A673 (cell line): ENCODE measurements at places on chromosomes 5 and 9. TPM values are rescaled to one million over a fixed set of nuclear protein-coding genes. Genes with fewer than 3 reads are reported as not detected.

The FBXO38 gene
- total RNA-seq: 36.7 and 43.8 TPM in 2 replicates

The CATSPER3 gene
- total RNA-seq: 0.90 and 1.0 TPM in 2 replicates

The NXNL2 gene
- 1.3 TPM in 2 replicates for total RNA-seq

The FAM78A gene
- 0.84 and 1.7 TPM in 2 replicates for total RNA-seq

The PCDHGA4 gene
- 2.9 and 3.5 TPM in 2 replicates for total RNA-seq

The DBH gene
- total RNA-seq: not detected in 2 replicates

The MLANA gene
- total RNA-seq: not detected in 2 replicates

The ACOT12 gene
- not detected in 2 replicates for total RNA-seq

The S1PR3 gene
- total RNA-seq: 42.9 and 50.9 TPM in 2 replicates

The PTPN3 gene
- total RNA-seq: 1.0 and 1.1 TPM in 2 replicates

The CYLC2 gene
- total RNA-seq: not detected in 2 replicates

The SERF1B gene
- 49.9 and 55.2 TPM in 2 replicates for total RNA-seq

The PRSS3 gene
- not detected in 2 replicates for total RNA-seq

The MAT2B gene
- 49.9 and 50.3 TPM in 2 replicates for total RNA-seq

The SLC36A3 gene
- total RNA-seq: not detected in 2 replicates

The MYORG gene
- 7.8 and 7.9 TPM in 2 replicates for total RNA-seq

The PCDHGB4 gene
- 2.5 and 3.3 TPM in 2 replicates for total RNA-seq

The ZSWIM6 gene
- total RNA-seq: 43.9 and 47.3 TPM in 2 replicates

The BTNL3 gene
- not detected in 2 replicates for total RNA-seq

The PPIC gene
- total RNA-seq: not detected in 2 replicates

The EXOC3 gene
- total RNA-seq: 46.7 and 53.8 TPM in 2 replicates

The SLC6A7 gene
- total RNA-seq: not detected in 2 replicates

The DMRT2 gene
- not detected in 2 replicates for total RNA-seq

The SAXO1 gene
- not detected in 2 replicates for total RNA-seq

The COX7C gene
- total RNA-seq: 685 and 697 TPM in 2 replicates

The APBA1 gene
- 0.13 and 0.15 TPM in 2 replicates for total RNA-seq

The ABO gene
- not detected in 2 replicates for total RNA-seq

The ENTPD2 gene
- total RNA-seq: not detected in 2 replicates

The ADRA1B gene
- total RNA-seq: not detected in 2 replicates

The SNCB gene
- total RNA-seq: not detected in 2 replicates

The IFNA2 gene
- total RNA-seq: not detected in 2 replicates

The FOXD4L5 gene
- total RNA-seq: 0.13 and 0.20 TPM in 2 replicates

The GABRA6 gene
- total RNA-seq: not detected in 2 replicates

The PTPDC1 gene
- 3.5 and 5.1 TPM in 2 replicates for total RNA-seq

The NUTM2G gene
- not detected in 2 replicates for total RNA-seq

The DOK3 gene
- 13.1 and 15.0 TPM in 2 replicates for total RNA-seq

The FOXI1 gene
- not detected in 2 replicates for total RNA-seq

The PAEP gene
- not detected in 2 replicates for total RNA-seq

The PHF24 gene
- 0.11 and 0.13 TPM in 2 replicates for total RNA-seq

The FGF1 gene
- 0.71 and 2.3 TPM in 2 replicates for total RNA-seq

The TMOD1 gene
- 0.09 and 0.24 TPM in 2 replicates for total RNA-seq

The SLC6A19 gene
- total RNA-seq: not detected in 2 replicates

The BRD9 gene
- 73.7 and 76.5 TPM in 2 replicates for total RNA-seq

The LRRC70 gene
- 1.8 and 2.0 TPM in 2 replicates for total RNA-seq

The PCDHB8 gene
- total RNA-seq: 7.7 and 8.5 TPM in 2 replicates
